CMK (cell line): ENCODE measurements at places on chromosomes 16 and 17.

DNA sequence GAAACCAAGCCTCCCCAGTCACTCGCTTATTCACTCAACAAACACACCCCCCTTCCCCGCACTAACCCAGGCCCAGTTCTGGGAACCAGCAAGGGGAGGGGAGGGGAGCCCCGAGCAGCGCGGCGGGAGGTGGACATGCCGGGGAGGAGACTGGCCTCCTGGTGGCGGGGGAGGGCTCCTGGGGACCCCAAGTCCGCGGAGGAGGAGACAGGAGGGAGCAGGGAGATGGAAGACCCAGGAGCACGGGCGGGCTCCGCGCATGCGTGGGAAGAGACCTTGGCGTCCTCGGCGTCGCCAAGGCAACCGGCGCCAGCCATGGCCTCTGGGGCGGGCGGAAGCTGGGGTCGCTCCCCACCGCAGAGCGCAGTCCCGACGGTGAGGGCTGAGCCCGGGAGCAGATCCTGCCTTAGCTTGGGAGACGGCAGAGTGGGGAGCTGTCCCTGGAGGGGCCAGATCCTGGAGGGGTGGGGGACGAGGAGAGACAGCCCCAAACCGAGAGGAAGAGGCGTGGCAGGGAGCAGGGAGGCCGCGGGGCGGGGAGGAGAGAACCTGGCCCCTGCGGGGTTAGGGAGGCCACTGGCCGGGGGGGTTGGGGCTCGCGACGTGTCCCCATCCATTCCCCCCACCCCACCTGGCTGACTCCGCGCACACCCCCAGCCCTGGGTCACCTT lies at the start of gene PRR29:
Gene PRR29 (plus strand): TSS at position 302 of the 671 bp plus-strand sequence. CDS start 14 bp downstream, at position 316.
- DNase-seq, result peak; percentile 75

DNA sequence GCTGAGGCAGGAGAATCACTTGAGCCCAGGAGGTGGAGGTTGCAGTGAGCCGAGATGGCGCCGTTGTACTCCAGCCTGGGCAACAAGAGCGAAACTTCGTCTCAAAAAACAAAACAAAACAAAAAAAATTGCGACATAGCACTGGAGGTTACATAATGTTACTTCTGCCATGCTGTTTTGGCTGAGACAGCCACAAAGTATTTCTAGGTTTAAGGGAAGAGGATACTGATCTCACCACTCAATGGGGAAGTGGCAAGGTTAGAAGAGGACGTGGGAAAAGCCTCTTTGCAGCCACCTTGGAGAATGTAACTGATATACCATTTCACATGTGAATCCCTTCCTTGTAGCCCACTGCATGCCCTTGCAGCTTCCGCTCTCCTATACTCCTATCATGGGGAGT lies 131.2 kb upstream of the NLRP1 start:
- no peak for DNase-seq

GRCh38 chr16:30777591-30778297 lies 9.3 kb downstream of the ZNF629 start:
- DNase-seq, result no peak

DNA sequence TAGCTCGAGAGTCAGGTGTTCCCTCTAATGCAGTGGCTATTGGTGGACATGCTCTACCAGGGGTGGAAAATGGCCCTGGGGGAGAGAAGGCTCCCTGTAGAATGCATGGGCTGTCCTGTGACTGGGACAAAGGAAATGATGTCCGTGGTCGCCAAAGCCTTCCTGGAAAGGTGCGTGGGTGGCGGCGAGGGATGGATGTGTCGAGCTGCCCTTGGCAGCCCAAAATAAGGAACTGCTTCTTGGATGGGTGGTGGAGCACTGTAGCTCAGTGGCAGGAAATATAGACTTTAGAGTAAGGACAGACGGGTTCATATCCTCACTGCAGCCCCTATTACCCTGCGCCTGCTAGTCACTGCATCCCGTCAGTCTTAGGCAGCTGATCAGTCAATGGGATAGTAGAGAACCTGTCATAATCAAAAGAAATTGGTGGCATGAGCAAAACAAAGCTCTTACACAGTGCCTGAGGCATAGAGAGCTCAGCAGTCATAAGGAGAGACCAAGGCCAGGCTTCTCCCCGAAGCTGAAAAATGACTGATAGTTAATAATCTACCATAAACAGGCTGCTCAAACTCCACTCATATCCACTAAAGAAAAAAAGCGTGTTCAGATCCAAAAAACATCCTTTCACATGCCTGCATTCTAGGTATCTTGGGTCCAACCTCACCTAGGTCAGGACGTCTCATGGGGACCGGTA lies 123.5 kb upstream of the PLCG2 start:
- no peak for DNase-seq

DNA sequence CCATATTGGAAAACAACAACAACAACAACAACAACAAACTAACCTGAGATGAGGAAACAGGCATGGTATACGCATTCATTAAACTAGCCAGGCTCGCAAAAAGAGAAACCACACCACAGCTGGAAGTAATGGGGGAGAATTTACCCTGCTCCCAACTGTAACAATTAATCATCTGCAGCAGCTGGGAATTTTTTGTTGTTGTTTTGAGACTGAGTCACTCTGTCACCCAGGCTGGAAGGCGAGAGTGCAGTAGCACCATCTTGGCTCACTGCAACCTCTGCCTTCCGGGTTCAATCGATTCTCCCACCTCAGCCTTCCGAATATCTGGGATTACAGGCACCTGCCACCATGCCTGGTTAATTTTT lies 16.3 kb downstream of the PRPSAP1 start:
- DNase-seq, result no peak

GRCh38 chr17:333626-334396 lies 18.8 kb downstream of the RPH3AL start:
- no peak for DNase-seq

GRCh38 chr16:30761928-30762902 lies at the start of the genes CFAP119 and RNF40:
CFAP119 (minus strand) TSS chr16:30762062; CDS start chr16:30761748, 314 bp downstream.
RNF40 (plus strand) TSS chr16:30762322; CDS start chr16:30762546, 224 bp downstream.
- peak; percentile 88 for DNase-seq

- DNase-seq, result no peak
Measured at GRCh38 chr17:16456742-16457316, 35.2 kb downstream of the LRRC75A start.

DNA sequence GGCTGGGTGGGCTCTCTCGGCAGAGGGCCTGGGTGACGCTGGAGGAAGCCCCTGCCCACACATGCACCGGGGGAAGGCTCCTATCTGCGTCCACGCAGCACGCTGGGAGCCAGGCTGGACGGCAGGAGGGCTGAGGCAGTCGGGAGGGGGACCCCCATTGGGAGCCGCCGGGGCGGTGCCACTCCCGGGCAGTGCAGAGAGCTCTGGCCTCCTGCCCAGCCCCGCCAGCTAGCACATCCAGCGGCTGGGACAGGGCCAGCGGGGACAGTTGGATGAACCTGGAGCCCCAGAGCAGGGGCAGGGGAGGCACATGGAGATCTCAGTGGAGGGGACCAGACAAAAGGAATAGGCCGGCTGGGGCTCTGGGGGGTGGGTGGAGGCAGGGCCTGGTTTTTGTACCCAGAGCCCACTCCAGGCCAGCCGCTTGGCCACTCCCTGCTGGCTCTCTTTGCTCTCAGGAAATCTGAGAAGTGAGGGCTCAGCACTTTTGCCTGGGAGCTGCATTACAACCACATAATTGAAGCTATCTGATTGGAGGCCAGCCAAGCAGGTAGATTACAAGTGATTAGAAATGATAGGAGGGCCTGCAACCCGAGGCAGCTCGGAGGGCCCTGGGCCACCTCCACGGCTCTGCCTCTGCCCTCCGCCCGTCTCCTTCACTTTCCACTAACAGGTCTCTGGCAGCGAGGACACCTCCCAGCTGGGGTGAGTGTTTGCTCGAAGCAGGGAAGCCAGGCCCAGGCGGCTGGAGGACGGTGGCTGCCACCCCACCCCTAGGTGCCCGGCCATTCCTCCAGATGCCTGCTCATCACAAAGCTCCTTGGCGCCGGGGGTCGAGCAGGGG lies 40.1 kb downstream of the ENGASE start:
- no peak for DNase-seq

DNA sequence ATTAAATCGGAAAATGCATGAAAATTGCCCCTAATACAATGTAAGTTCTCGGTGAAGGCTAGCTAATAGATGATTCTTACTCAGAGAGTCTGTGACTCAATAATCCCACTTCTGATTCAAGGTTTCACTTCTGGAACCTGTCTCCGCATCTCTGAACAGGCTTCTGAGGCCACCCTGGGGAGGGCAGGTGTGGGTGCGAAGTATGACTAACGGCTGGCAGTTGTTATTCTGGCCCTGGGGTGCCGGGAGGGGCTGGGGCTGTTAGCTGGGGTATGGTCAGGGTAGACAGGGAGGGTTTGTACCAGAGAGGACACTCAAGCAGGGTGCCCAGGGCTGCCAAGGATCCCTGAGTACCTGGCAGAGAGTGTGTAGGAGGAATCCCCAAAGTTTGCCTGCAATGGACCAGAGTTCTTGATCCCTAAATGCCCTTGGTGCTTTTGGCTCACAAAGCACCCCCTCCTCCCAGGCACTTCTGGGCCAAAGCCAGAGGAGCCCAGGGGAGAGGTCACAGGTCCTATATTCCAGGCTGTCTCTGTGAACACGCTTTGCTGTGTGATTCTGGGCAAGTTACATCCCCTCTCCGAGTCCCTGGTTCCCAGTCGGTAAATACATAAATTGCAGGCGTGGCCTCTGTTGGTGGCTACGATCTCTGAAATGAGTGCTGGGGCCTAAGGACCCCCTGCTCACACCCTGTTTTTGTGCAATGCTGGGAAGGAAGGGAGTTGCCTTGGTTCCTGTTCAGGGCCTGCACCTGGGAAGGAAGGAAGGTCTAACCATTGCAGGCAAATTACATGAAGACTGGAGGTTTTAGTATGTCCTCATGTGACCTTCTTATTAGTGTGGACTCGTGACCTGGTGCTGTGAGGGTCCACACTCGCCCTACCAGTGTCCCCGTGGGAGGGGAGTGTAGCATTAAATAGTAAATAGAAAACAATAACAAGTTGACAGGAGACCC lies 49.9 kb upstream of the CPNE2 start:
- no peak for DNase-seq

DNA sequence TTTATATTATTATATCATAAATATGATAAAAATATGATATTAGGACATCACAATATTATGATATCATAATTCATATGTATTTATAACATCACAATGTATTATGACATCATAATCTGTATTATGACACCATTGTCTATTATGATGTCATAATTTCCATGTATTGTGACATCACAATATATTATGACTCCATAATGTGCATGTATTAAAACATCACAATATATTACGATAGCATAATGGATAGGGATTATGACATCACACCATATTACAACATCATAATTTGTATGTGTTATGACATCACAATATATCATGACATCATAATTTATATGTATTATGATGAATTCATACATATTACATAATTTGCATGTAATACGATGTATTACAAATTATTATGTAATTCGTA lies 1755.9 kb downstream of the TP53TG3F start:
- DNase-seq, result no peak

DNA sequence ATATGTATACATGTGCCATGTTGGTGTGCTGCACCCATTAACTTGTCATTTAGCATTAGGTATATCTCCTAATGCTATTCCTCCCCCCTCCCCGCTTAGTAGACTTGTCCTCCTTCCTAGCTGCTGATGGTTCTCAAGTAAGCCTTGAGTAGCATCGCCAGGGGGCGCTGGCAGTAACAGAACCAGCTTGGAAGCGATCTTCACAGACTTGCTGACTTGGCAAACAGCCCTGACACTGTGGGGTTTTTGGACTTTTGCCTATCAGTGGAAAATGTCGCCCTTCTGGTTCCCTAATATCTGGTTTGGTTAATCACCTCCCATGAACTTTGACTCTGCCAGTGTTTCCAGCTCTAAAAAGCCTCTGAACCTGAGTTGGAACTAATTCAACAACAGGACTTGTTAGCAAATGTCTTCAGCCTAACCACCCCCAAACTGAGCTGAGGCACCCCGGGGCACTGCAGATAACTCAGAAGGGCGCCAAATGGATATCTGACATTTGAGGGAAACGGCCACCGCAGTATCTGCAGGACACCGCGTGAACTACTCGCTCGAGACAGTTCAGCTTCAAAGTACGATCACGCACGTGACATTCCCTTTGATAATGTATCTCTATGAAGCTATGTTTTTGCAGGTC lies 15.4 kb upstream of the SPATA32 start:
- DNase-seq, result peak; percentile 92

- DNase-seq, result no peak
Measured at GRCh38 chr16:57829969-57830360, 27.7 kb upstream of the KIFC3 start.

DNA sequence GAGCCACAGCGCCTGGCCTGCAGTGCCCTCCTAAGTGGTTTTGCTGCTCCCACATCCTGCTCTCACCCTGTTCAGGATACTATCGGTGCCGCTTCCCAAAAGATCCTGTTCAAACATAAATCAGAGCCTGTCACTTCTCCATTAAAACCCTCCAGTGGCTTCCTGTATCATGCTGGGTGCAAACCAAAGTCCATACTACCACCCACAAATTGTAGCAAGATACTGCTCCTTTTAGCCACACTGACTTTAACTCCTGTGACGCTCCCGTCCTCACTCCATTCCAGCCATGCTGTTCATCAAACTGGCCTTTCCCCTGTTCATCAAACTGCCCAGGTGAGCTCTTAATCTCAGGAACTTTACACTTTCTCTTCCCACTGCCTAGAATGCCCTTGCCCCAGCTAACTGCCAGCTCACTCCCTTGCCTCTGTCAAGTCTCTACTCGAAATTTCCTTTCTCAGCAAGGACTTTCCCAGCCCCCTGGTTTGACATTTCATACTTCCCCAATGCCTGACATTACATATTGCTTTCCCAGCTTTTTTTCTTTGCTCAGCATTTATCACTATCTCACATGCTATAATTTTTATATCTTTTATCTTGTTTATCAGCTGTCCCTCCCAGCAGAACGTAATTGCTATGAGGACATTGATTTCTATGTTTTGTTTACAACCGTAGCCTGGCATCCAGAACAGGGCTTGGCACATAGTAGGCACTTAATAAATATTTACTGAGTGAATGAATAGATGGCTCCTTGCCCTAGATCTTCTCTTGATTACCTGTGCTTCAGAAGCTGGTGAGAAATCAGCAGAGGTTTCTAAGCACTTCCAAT lies 44.3 kb upstream of the SMURF2 start:
- no peak for DNase-seq

GRCh38 chr16:17313085-17313611 lies 157.6 kb downstream of the XYLT1 start:
- no peak for DNase-seq

DNA sequence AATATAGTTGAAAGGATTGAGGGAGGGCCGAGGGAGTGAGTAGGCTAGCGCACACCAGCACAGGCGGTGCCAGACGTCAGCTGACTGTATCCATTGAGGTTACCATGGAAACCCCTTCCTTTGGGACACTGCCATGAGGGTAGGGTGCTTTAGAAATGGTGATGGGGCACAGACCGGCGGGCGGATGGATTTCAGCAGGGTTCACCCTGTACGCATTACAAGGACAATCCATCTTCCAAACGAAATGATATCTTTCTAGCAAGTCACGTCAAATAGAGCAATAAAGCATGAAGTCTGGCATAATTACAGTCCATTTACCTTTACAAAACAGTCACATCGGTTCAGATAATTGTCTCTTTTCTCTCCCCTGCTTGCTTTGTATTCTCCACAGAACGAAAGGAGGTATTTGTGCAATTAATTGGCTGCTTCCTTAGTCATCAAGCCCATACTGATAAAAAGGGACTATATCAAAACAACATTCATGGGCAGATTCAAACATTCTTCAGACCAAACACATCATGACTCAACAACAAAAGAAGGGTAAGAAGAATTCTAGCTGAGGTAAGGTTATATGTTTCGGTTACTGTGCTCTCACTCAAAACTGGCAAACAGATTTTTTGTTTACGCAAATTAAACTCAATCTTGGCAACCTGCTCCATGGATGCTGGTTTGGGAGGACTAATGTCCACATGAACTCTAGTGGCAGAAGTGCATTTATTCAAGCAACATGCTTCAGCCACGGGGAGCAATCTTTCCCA lies 140.6 kb downstream of the CDK5R1 start:
- DNase-seq, result no peak
